ENCODE measurements at places on chromosomes 3 and 15.
A peak's percentile ranks its signal among the peaks of the same experiment; 100 is the strongest.

- peak; percentile 43 for DNase-seq
These were observed 3.7 kb upstream of the PRKAR2A start for GRCh38 chr3:48851407-48851806.

DNA sequence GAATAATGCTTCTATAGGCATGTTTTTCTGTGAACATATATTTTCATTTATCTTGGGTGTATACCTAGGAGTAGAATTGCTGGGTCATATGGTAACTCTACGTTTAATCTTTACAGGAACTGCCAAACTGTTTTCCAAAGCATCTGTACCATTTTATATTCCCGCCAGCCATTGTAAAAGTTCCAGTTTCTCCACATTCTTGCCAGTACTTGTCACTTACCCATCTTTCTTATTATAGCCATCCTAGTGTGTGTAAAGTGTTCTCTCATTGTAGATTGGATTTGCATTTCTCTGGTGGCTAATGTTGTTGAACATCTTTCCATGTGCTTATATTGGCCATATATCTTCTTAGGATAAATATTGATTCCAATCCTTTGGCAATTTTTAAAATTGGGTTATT lies 31.2 kb upstream of the CFAP20DC start:
- no peak for DNase-seq

DNA sequence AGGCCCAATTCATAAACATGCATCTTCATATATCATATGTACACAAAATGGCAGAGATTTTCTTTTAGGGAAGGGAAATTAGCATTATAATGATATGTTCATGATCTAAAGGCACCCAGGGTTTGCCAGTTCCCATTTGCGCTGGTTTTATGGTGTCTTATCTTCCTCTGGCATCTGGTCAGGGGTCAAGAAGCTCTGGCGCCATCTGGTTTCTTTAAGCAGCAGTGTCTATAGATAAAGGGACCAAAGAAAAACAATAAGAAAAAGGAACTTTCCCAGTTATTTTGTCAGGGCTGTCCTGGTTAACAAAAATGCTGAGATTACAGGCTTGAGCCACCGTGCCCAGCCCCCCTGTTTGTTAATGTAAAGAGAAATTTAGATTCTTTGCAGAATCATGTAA lies 3.3 kb upstream of the DCP1A start:
- peak; percentile 63 for DNase-seq

DNA sequence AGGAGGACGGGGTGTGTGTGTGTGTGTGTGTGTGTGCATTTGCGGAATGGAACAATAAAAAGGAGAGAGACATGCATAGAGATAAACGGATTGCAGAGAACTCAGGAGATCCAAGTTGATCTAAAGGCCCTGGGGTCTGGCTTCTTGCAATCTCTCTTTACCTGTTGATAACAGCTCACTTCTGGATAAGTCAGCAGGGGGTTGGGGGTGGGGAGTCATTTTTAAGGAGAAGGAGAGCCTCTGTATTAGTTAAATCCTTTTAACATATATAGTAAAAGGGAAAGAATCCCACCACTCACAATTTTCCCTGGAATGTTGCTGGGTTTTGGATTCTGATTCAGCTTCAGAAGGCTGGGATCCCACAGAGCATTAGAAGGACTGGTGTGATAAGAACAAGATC lies 87.5 kb upstream of the MITF start:
- no peak for DNase-seq

- DNase-seq = no peak
These were observed 133.6 kb upstream of the ICE2 start for GRCh38 chr15:60612400-60613048.

DNA sequence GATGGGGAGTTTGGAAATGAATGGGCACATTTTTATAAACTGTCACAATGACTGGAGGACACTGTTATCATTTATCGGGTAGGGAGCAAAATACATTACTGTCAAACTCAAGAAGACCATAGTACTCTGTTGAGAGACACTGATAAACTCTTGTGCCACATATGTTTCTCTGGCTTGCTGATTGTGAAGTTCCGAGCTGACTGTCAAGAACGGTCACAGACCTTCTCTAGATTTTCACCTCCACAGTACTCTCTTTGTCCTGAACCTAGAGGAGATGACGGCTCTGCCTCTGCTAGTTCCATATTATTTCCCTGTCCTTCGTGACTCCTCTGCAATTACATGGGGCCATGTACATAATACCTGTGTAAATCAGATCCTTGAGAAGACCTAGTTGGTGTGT lies 451.9 kb downstream of the LPP start:
- DNase-seq = no peak

DNA sequence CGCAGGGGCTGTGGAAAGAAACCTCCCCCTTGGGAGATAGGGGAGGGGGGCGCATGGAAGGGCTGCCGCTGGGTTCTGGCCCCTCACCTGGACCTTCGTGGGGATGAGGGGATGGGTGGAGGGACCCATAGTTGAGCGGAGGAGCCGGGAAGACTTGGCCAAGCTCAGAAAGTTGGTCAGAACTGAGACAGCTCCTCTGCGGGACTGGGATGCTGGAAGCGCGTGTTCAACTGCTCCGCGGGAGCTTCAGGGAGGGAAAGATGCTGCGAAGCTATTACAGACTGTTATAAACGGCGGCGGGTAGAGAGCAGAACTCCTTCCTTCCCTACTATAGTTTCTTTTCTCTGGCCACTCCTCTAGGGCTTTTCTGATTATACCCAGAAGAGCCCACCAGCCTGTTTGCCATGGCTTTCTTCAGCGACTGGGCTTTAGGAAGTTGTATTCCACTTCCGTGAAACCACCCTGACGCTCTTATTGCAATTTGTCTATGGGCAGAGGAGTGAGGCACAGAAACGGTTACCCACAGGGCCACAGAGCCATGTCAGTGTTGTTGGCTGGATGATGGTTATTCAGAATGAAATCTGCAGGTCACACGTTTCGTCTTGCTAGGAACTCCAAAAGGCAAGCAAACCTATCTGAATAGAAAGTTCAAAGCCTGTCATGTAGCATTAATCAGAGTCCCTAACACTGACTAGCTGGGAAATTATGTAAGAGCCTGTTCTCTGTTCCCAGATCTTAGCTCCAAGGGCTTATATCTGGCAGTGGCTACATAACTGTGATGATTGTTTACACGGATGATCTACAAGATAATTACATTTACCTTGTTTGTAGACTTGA lies 1.1 kb downstream of the SYNPR start:
- DNase-seq = no peak

DNA sequence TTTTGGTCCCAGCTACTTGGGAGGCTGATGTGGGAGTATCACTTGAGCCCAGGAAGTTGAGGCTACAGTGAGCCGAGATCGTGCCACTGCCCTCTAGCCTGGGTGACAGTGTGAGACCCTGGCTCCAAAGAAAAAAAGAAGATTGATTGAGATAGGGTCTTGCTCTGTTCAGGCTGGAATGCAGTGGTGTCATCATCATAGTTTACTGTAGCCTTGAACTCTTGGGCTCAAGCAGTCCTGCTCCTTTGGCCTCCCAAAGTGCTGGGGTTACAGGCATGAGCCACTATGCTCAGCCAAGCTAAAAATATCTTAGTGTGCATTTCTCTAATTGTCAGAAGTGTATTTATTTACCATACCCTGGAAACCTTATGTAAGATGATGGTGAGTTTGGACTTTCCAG lies 43.9 kb downstream of the IGF1R start:
- no peak for DNase-seq

GRCh38 chr3:107220538-107220937 lies 156.7 kb upstream of the CCDC54 start:
- DNase-seq = no peak

DNA sequence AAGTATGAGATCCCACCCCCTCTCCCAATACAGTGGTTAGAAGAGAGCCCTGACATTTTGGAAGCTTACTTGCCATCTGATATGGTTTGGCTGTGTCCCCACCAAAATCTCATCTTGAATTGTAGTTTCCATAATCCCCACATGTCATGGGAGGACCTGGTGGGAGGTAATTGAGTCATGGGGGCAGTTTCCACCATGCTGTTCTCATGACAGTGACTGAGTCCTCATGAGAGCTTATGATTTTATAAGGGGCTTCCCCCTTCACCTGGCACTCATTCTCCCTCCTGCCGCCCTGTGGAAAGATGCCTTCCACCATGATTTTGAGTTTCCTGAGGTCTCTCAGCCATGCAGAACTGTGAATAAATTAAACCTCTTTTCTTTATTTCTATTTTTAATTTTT lies 28.8 kb upstream of the HES1 start:
- no peak for DNase-seq

GRCh38 chr3:186669378-186670084 lies 3.7 kb downstream of the HRG start:
- peak; percentile 4 for DNase-seq

DNA sequence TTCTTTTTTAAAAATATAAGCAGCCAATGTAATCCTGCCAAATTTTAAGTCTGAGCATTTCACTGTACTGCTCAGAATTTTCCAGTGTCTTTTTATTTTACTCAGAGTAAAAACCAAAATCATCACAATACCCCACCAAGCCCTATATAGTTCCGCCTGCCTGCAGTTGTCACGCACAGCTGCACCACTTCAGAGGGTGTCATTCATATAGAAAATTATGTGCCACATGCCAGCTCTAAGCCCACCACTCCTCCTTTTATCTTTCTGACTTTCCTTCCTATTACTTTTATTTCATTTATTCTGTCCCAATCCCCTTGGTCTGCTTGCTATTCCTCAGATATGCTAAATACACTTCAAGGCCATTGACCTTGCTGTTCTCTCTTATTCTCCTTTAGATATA lies 233.1 kb upstream of the DPPA4 start:
- DNase-seq = no peak

- no peak for DNase-seq
These were observed 4.8 kb upstream of the ARPIN start for GRCh38 chr15:89917442-89918101.

GRCh38 chr3:161552984-161553560 lies 56.5 kb downstream of the OTOL1 start:
- no peak for DNase-seq

DNA sequence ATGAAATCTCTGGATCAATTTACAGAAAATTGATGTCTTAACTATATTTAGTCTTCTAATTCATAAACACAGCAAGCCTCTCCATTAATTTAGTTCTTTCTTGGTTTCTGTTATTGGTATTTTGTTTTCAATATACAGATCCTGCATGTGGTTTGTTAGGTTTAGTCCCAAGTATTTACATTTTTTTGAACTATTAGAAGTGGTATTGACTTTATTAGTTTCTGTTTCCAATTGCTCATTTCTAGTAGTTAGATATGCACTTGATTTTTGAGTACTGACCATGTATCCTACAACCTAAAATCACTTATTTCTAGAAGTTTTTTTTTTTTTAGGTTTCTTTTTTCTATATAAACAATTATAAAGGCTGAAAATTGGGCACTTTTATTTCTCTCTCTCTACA lies 335.9 kb downstream of the CHST2 start:
- DNase-seq = no peak

GRCh38 chr15:90184786-90185704 lies 16.1 kb upstream of the SEMA4B start:
- DNase-seq = no peak

DNA sequence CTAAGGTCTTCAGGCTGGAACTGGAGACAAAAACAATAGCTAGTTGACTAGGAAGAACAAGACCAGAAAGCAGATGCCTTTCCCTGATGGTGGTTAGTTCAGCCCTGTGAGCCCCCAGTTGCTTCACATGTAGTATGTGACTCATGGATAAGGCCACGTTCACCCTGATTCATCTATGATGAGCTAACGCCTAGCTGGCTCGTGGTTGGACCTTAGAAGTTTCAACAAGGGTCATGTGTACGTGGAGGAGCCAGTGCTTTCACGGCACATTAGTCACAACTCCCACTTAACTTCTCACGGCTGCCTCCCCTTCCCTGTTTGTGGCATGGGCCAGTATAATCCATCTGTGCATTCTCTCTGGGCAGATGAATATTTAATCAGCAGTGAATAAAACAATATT lies 20.6 kb downstream of the COL8A1 start:
- DNase-seq = peak; percentile 100

GRCh38 chr3:196096382-196096953 lies 14.6 kb upstream of the TFRC start:
- DNase-seq = no peak

GRCh38 chr3:61565569-61565968 lies 4.2 kb downstream of the PTPRG start:
- no peak for DNase-seq

- DNase-seq = no peak
These were observed 398.0 kb downstream of the OTOL1 start for GRCh38 chr3:161894657-161895056.

DNA sequence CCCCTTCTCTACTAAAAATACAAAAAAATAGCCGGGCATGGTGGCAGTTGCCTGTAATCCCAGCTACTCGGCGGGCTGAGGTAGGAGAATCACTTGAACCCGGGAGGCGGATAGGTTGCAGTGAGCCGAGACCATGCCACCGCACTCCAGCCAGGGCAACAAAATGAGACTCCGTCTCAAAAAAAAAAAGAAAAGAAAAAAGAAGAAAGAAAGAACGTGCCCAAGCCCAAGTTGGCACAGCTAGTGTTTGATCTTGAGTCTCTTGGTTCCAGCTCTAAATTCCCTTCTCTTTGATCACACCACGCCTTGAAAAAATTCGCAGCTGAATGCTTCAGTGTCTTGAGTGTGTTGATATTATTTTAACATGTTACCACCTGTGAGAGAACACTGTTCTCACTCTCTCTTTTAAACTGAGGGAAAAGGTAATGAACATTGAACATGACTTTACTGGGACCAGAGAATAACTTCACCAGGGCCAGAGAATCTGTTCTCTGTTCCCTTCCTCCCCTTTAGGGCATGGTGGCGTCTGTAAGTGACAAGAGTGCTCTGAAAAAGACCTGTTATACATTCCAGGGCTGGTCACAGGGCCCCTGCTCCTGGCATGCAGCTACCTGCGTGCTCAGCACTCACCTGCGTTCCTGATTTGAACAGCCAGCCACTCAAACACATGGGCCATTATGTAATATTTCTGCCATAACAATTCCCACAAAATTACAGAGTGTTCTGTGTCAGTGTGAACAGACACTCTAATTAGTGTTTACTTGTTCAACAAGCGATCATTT lies 19.0 kb downstream of the SLCO3A1 start:
- no peak for DNase-seq

DNA sequence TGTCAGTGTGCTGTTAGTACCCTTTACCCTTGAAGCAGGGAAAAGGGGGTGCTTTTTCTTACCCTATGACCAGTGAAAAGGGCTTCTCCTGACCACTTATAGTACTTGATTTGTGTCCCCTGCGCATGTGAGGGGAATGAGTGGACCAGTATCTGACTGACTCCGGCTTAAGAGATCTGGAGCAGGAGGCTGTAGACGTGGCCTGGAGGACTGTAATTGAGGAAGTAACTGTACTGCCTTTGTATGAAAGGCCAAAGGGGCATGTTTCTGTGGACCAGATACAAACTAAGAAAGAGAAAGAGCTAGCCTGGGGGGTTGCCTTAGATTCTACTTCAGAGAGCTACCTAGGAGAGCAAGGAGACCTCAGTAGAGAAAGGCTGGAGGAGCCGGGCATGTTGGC lies 89.9 kb upstream of the TBL1XR1 start:
- DNase-seq = no peak
